ENCODE measurements at places on chromosomes 7 and 10.

DNA sequence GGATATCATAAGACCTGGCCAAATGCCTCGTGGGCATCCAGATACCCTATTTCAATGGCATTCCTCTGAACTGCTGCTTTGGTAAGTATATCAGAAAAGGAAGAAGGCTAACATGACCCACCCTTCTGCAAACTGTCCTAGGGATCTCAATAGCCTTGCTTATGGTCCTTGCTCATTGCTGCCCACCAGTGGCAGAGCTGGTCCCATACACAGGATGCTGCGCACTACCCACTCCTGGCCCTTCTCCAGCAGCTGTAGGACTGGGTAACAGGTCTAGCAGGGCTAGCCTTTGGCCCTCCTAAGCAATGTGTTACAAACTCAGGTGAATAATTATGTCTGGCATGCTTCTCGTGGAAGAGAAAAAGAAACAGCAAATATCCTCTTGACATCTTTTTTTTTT, 72.5 kb downstream of the C10orf90 start:
- peak; percentile 56 for DNase-seq

DNA sequence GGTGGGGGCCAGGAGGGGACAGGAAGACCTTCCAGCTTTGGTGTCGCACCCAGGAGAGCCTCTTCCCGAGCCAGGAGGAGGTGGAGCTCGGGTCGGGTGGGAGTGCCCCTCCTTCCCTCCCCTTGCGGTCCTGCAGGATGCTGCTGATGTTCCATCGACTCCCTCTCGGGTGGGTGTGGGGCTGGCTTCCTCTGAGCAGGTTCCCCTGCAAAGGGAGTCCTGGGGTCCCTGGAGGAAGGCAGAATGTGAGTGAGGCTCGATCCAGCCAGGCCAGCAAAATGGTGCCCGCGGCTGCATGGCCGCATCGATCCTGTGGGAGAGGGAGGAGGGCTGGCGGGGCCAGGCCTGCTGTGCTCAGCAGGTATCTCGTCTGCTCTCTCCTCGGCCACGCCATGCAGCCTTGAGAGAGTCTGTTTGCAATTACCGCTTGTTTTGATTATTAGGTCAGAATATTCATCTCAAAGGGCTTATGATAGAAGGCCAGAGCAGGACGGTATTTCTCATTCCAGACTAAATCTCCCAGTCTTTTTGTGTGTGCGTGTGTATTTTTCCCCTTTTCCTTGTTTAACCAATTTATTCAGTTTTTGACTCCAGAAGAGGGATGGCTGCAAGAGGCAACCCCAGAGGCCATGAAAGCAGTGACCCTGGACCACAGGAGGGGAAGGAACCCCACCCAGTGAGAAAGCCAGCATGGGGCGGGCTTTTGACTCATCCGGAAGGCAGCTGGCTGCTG, 137.3 kb upstream of the ZMIZ1 start:
- DNase-seq = no peak

- no peak for DNase-seq
Measured at GRCh38 chr7:100943693-100944092, 5.6 kb upstream of the MUC3A start.

- no peak for DNase-seq
Measured at GRCh38 chr10:68301790-68302502, 29.9 kb upstream of the HNRNPH3 start.

GRCh38 chr7:102914585-102914984, 1.8 kb downstream of the LRRC17 start:
- DNase-seq = no peak

- DNase-seq = no peak
Measured at GRCh38 chr10:118582511-118582910, 12.9 kb downstream of the PRLHR start.

- no peak for DNase-seq
Measured at GRCh38 chr7:83617858-83618257, 31.1 kb downstream of the SEMA3E start.

GRCh38 chr7:105244594-105244993, 144.1 kb downstream of the SRPK2 start:
- no peak for DNase-seq

DNA sequence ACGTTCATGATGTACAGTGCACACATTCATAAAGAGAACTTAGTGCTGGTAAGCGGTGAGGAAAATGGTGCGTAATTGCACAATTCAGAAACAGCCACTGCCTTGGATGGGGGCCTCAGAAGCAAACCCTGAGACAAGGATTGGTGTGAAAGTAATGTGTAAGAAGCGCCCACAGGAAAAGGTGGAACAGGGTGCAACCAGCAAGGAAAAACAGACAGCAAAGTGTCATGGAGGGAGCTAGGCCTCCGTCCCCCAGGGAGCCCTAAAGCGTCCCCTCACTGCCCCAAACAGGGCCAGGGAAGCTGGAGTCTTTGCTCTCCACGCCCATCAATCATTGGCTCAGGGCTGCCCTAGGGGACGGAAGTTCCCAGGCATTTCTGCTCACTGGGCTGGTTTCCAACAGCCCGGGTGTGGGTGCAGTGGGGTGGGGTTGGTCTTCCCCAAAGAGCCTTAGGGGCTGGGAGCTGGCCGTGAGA, 9.6 kb upstream of the C10orf105 start:
- no peak for DNase-seq

DNA sequence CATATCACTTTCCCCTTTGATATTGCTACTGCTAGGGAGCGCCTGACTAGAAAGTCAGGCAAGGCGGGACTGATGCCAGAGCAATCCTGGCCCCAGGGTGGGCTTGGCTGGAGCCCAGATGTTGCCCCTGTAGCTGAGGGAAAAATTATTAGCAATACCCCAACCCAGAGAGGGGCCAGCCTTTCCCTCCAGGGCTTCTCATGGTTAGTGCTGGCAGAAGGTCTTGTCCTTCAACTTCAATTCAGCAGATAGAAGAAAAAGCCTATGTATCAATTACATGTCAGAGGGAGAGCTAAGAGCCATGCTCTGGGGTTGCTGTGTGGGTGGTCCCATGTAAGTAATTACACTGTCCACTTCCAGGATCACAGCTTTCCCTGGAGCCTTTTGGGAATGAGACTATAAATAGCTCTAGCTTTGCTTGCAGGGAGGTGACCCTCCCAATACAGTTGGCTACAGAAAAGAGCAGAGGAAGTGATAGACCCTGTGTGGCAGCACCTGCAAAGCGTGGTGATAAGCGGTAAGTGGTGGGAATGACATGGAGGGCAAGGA, 579.1 kb downstream of the CCSER2 start:
- DNase-seq = peak; percentile 22

- no peak for DNase-seq
Measured at GRCh38 chr10:4176500-4177281, 391.7 kb upstream of the KLF6 start.

DNA sequence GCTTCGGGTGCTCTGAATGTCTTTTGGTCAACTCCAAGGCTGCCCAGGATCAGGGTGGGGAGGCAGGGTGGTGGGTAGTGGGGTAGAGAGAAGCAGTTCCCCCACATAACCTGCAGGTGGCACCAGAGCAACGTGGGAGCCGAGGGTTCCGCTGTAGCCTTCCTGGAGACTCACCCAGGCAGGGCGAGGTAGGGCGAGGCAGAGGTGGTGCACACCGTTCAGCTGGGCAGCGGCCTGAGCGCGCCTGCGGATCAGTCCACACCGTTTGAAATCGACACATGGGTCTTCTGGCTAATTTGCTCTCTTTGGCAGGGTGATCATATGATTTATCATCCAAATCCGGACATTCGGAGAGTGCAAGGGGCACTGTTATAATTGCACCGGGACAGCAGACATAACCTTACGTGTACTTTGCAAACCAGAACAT, 41.4 kb upstream of the MAP3K8 start:
- peak; percentile 92 for DNase-seq

DNA sequence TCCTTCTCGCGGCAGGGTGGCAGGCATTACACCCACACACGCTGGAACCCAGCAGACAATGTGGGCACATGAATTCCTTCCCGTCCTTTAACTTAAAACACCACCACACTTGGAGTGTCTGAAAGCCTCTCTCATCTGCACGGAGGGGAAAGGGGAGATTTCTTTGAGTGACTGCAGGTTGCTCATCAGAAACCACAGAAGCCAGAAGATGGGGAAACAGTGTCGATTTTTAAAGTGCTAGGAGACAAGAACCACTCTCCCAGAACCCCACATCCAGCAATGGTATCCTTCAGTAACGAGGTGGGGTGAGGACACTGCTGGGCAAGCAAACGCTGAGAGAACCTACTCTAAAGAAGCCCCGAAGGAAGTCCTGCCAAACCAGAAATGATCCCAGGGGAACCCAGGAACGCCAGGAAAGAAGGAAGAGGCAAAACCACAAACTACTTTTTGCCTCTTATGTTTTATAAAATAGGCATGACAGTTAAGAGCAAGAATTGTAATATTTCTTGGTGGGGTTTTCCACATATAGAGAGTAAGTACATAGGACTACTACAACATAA, 254.3 kb downstream of the ELFN1 start:
- DNase-seq = peak; percentile 70

DNA sequence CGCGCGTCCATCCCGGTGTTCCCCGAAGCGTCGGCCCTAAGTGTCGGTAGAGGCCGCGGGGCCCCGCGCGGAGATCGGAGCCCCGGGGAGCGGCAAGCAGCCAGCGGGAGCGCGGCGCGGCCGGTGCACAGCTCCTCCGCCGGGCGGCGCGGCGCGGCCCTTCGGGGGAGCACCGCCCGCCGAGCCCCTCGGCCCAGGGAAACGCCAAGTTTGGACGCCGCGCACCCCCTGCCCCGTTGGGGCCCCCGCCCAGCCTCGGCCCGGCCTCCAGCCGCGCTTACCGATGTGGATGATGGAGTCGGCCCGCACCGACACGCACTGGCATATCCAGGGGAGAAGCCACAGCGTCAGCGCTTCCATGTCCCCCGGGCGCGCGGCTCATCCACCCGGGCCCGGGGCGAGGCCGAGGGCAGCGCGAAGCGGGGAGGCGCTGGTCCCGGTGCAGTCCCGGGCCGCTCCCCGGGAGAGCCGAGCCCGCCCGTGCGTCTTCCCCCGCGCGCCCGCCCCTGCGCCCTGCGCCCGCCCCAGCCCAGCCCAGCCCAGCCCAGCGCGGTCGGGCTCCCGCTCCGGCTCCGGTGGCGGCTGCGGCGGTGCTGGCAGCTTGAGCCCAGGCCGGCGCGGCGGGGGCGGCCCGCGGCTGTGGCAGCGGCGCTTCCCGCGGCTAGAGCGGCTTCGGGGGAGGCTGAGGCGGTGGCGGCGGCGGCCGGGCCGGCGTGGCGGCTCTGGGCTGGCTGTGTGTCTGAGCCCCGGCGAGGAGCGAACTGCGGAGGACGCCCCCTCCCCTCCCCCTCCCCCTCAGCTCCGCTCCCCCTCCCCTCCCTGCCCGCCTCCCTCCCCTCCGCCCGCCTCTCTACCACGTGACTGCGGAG, at the start of gene GRID1:
TSS of gene GRID1 (minus strand) at position 763 of the 869 bp plus-strand sequence.
- DNase-seq = peak; percentile 64

GRCh38 chr10:997266-998022, 9.2 kb downstream of the GTPBP4 start:
- DNase-seq = no peak

DNA sequence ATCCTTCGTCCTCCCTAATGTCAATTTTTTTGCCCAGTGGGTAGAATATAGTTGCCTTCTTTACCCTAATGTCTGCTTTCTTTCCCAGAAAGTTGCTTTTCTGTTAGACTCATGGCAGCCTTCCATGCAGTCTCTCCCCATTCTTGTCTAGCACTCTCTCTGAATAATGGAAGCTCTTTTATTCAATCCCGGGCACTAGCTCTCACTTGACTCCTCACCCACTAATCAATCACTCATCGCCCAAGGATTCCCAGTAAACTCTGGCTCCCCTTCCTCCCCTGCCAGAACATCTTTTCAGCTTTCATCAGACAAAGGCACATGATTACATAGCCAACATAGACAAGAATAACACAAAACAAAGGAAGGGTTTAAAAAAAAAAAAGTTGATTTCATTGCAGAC, 100.2 kb upstream of the RELN start:
- no peak for DNase-seq

DNA sequence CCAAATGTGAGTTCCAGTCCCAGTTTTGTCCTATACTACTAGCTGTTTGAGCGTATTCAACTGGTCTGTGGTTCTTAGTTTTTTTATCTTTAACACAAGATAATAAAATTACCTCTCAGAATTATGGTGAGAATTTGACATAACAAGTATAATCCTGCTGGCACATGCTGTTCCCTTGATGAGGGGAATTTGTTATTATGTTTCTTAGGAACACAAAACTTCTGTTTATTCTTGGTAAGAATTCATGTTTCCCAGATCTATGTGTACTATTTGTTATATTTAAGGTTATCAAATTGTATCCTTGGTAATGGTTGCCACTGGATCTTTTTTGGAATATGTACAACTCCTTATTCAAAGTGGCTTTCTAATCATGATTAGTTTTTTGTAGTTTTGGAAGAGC, 335.6 kb downstream of the ADK start:
- no peak for DNase-seq

DNA sequence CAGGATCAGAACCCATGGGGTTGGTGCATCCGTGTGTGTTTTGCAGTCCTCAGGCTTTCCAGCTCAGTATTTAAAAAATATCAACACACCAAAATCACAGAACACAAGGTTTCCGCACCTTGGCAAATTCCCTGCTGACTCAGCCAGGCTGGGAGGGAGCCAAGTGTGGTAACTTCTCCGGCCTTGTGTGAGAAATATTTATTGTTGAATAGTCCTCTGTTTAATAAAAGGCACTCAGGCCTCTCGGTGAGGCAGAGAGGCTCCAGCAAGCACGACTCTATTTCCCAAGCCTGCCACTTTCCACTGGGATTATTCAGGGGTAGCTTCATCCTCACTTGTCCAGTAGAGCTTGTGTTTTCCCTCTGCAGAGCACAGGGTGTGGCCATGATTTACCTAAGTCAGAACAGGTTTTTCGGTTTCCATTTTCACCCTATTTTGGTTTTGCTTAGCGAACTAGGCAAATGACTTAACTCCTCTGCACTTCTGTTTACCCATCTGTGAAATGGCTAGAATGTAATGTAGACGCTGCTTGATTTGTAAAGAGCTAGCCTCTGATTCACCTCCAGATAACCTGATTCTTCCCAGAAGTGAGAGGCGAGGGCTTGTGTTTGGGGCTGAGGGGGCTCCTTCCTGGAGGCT, 13.0 kb upstream of the CHST15 start:
- DNase-seq = no peak

DNA sequence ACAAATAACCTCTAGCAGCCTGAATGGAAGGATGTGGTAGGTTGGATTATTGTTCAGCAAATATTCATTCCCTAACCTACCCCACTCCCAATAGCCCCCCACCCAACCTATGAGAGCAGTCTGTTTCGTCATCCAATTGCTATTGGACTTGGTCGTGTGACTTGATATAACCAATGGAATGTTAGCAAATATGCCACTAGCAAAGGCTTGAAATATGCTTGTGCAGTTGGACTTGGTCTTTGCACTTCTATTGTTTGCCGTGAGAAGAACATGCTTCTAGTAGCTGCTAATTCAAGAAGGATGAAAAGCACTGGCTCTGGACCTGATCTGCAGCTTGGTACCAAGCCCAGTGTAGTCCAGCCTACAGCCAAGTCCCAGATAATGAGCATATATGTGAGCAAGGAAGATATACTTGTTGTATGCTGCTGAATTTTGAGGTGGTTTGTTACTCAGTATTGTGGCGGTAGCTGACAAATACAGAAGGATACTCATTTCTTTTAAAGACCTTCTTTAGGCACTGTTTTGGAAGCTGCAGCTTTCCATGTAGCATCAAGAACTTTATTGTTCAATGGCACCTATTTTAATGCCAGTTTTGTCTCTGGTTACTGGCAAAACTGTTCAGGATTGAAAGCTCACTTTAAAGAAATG, 180.4 kb downstream of the EXOC4 start:
- no peak for DNase-seq

Measured in activated CD4-positive, alpha-beta T cell treated with anti-CD3 and anti-CD28 coated beads, Interleukin-2, amount 10 ng/mL, durations not matched to agents 24 days and 14 days (primary cell).